ENCODE measurements at places on chromosomes 1 and 21. TPM values are rescaled to one million over a fixed set of nuclear protein-coding genes. Genes with fewer than 3 reads are reported as not detected.

DNA sequence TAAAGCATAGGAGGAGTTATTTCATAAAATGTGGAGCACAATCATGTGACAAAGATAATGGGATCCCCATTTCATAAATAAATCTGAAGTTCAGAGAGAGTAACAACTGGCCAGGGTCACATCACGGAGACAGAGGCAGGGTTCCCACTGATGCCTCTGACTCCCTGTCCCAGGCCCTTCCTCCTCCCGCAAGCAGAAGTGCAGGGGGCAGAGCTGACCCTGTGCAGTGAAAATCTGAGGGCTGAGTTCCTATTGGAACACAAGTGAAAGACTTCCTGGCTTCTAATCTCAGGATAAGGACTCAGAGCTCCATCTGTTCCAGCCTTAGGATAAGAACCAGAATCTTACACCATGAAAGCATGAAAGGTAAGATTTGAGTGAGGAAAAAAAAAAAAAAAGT, 22.0 kb downstream of the SELL start:
- no peak for ATAC-seq

DNA sequence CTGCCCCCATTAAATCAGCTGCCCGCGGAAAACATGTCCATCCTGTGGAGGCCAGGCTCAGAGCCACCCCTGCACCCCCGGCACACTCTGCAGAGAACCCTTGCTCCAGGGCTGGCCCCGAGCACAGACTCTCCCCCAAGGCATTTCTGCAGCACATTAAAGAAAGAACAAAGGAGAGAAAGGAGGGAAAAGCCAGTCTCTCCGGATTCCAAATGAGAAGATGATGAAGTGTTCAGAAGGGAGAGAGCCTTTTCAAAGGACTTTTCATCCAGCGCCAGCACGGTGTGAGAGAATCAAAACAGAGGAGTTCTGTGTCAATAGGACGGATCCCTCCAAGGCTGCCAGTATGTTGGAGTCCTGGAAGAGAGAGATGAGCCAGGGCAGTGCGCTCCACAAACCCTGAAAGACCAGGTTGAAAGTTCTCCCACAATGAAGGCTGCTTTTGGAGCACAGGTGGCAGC, 498.3 kb downstream of the NPHP4 start:
- no peak for ATAC-seq

- peak; percentile 7 for ATAC-seq
These were observed 77.9 kb upstream of the CASZ1 start for GRCh38 chr1:10874351-10874750.

DNA sequence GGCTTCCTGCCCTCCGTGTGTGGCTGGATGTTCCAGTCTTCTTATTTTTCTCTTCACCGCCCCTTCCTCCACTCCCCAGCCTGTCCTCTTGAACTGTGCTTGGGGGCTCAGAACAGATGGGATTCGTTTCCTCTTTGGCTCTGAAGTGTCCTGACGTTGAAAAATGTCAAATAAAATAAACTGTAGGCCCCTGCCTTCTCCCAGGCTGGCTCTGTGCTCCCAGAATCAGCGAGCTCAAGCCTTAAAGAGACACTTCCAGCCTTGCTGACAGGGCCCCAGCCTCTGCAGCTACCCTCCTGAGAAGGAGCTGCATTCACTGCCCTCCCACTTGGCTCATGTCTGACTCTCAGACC, 104.2 kb upstream of the IPO9 start:
- no peak for ATAC-seq

DNA sequence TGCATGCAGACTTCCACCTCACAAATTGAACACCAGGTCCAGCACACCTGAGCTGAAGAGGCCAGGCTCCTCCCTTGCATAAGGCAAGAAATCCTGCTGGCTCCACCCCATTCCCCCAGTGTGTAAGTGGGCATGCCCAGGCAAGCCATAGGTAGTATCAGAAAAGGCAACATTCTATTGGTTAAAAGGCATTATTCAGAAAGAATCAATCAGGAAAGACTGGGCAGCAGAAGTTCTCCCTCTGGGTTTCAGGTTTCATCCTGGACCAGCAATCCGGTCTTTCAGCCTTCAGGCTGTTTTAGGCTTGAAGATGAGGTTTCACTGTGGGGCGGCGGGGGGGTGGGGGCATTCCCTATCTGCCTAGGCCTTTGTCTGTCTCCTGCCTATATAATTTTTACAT, 42.0 kb upstream of the LHX8 start:
- ATAC-seq, result no peak

DNA sequence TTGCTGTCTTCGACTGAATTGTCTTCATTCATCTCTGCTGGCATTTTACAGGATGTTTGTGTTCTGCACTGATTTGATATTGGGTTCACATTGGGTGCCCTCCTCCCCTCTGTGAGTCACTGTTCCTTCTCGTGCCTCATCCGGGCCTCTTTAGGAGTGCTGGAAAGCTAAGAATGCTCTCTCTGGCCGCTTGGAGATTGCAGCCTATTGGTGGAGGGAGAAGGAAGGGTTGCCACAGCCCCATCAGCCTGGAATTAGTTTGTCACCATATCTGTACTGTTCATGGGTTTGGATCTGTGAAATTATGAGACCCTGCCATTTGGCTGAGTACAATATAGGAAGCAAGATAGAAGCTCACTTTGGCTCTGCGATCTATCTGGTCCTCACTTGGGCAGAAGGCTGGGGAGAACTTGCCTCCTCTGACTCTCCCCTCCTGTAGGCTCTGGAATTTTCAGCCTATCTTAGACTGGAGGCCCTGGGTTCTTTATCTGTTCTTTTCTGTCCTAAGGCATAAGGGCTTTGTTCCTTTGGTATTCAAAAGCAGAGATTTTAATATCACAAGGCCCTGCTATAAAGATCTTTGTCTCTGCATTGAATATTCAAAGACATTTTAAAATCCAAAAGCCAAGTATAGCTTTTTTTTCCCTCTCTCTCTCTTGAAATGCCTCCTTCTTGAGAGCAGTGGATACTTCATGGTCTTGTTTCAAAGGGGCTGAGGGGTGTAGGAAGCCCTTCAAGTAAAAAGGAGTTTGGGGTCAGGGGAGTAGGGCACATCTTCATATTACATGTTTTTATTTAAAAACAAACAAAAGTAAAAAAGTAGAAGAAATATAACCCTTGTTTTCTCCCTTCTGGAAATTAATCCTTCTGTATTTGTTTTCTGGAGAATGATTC, 347.9 kb downstream of the ZP4 start:
- no peak for ATAC-seq

DNA sequence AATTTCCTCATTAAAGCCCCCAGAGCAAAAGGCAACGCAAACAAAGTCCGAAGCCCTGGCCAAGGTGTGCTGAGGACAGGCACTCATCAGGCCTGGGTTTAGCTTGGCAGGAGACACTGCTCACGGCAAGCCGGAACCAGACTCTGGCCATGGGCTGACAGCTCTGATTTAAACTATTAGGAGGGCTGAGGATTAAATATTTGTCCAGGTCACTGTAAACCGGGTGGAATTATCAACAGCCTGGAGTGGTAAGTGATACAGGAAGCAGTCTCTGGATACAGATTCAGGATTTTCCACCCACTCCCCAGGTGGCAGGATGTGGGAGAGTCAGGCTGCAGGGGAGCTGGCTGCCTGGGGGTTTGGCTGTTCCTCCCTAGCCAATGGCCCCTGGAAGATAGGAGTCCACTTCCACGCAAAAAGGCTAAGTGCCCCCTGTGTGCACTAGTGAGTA, 42.4 kb downstream of the SLC66A1 start:
- ATAC-seq, result no peak

DNA sequence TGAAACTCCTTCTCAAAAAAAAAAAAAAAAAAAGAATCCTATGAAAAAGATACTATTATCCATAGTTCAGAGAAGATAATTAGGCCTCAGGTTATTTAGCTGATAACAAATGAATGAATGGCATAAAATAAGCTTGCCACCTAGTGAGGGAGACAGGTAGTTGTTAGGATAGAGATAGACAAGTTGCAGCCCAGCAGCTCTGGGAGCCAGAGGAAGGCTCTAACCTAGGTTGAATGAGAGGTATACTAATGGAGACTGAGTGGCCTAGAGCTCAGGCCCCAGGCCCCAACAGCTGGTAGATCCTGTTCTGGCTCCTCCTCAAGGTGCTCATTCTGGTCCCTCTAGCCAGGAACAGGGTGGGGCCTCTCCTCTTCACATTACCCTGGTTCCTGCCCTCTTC, 20.6 kb upstream of the RSPO1 start:
- peak; percentile 35 for ATAC-seq

The GGPS1 gene
- total RNA-seq, result 21.1 TPM

The SLC5A9 gene
- total RNA-seq, result not detected

The PLA2G2D gene
- 0.20 TPM for total RNA-seq

The BATF3 gene
- total RNA-seq, result 0.68 TPM

Data from esophagus mucosa (tissue), 1 donor.